ENCODE measurements at places on chromosomes 1 and 21. TPM values are rescaled to one million over a fixed set of nuclear protein-coding genes. Genes with fewer than 3 reads are reported as not detected.

AIRE gene
- total RNA-seq = not detected

INSRR gene
- total RNA-seq = not detected

PTCH2 gene
- 0.32 TPM for total RNA-seq

PCP4L1 gene
- total RNA-seq = not detected

TPR gene
- 63.5 TPM for total RNA-seq

OR2T11 gene
- not detected for total RNA-seq

GSTM4 gene
- total RNA-seq = 11.7 TPM

CYYR1 gene
- total RNA-seq = not detected

SELP gene
- total RNA-seq = not detected

CDA gene
- total RNA-seq = 1.9 TPM

SH2D2A gene
- not detected for total RNA-seq

LCE1B gene
- total RNA-seq = not detected

HSD3B2 gene
- total RNA-seq = not detected

FAM229A gene
- 1.3 TPM for total RNA-seq

SLC16A1 gene
- 71.8 TPM for total RNA-seq

GABRD gene
- not detected for total RNA-seq

CXADR gene
- 0.32 TPM for total RNA-seq

LGR6 gene
- not detected for total RNA-seq

RIIAD1 gene
- not detected for total RNA-seq

TMEM240 gene
- 2.3 TPM for total RNA-seq

PTPRU gene
- 6.9 TPM for total RNA-seq

SDF4 gene
- 88.9 TPM for total RNA-seq

INKA2 gene
- 4.5 TPM for total RNA-seq

TTLL10 gene
- total RNA-seq = not detected

FOXD3 gene
- total RNA-seq = not detected

THEM5 gene
- not detected for total RNA-seq

GNL2 gene
- total RNA-seq = 85.4 TPM

AQP10 gene
- total RNA-seq = not detected

MXRA8 gene
- total RNA-seq = 249 TPM

TOR1AIP2 gene
- total RNA-seq = 179 TPM

B3GALT5 gene
- total RNA-seq = not detected

MMEL1 gene
- under 0.01 TPM for total RNA-seq

BGLAP gene
- total RNA-seq = not detected

S100A7A gene
- not detected for total RNA-seq

CFHR5 gene
- not detected for total RNA-seq

GLMN gene
- total RNA-seq = 10.3 TPM

GJA4 gene
- total RNA-seq = not detected

PLCH2 gene
- total RNA-seq = under 0.01 TPM

COL6A2 gene
- 812 TPM for total RNA-seq

ZFP69 gene
- 4.5 TPM for total RNA-seq

A3GALT2 gene
- not detected for total RNA-seq

CHI3L1 gene
- total RNA-seq = 136 TPM

RAB29 gene
- total RNA-seq = 43.2 TPM

ICOSLG gene
- total RNA-seq = 0.64 TPM

SLC16A4 gene
- 73.4 TPM for total RNA-seq

PSRC1 gene
- total RNA-seq = 23.3 TPM

OR6N1 gene
- total RNA-seq = not detected

CATSPERE gene
- total RNA-seq = 1.7 TPM

CASZ1 gene
- total RNA-seq = under 0.01 TPM

CD1B gene
- not detected for total RNA-seq

STXBP3 gene
- total RNA-seq = 79.5 TPM

ALPL gene
- 1.3 TPM for total RNA-seq

GPR161 gene
- 11.3 TPM for total RNA-seq

CFHR1 gene
- total RNA-seq = not detected

AKT3 gene
- total RNA-seq = 38.0 TPM

KRTAP21-2 gene
- total RNA-seq = not detected

SLC25A33 gene
- total RNA-seq = 6.5 TPM

All from fibroblast of villous mesenchyme (primary cell).